ENCODE measurements at places on chromosomes 6 and 20.

GRCh38 chr6:170155464-170156196 lies 135.2 kb downstream of the DLL1 start:
- no peak for DNase-seq

DNA sequence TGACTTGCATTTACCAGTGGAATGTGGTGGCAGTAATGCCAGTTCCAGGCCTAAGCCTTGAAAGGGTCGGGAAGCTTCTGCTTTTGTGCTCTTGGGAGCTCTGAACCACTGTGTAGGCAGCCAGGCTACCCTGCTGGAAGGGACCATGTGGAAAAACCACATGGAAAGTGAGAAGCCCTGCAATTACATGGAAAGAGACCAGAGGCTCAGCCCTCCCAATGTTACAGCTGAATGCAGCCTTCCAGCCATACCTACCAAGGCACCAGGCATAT lies 14.9 kb upstream of the KCNB1 start:
- DNase-seq, result no peak

DNA sequence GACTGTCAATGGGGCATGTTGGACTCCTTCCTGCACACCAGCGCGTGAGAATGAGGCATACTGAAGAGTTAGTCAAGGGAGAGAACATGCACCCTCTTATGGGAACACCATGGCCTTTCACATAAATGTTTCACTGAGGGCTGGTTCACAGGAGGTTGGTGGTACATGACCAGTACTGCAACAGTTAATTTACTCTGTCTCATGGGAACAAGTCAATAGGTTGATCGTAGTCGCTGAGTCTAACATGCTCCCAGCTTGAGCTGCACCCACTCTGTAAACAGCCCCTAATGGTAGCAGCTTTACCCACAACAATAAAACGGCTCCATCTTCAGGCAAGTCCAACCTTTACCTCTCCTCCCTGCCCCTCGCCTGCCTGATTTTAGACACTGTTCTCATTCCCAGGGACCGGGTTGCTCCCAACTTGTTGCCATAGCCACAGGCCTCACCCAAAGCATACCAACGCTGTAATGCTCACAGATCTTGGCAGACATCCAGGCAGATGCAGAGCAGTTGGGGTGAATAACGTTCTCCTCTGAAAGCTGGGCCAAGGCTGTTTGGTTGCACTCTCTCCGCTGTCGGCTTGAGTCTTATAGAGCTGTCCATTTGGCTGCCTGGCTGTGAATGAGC lies 111.3 kb downstream of the LY86 start:
- DNase-seq, result no peak

DNA sequence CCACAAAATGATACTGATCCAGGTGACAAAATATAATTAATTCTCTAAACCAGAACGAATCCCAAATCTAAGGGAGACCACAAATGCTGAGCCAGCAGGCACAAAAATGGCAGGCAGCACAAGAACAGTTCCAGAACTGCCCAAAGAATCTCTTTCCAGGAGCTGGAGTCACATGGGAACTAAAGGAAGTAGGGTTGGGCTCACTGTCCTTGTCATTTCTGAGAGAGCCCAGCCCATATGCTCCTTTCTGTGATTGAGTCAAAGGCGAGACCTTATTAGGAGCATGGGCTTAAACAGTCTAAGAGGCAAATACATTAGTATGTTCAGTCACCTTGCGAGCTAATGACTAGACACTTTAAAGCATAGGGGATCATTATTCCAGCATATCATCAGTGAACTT lies 327.6 kb upstream of the ARID1B start:
- no peak for DNase-seq

DNA sequence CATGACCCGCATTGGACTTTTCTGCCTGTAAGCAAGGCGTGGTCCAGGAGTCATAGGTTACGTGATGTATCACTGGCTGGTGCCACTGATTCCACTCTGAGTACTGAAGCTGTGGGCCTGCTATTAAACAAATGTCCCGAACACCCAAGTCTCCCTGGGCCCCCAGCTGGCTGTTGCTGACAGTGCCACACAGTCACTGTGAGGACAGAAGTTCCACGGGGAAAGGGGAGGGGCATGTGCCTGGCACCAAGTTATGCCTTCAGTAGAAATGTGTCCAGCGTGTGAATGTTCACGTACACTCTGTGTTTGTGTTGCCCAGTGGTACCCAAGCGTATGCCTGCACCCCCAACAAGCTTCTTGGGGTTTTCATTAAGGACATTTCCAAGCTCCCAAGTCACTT lies 171.4 kb upstream of the QKI start:
- no peak for DNase-seq

GRCh38 chr20:14341801-14342200 lies 4.4 kb upstream of the FLRT3 start:
- no peak for DNase-seq

DNA sequence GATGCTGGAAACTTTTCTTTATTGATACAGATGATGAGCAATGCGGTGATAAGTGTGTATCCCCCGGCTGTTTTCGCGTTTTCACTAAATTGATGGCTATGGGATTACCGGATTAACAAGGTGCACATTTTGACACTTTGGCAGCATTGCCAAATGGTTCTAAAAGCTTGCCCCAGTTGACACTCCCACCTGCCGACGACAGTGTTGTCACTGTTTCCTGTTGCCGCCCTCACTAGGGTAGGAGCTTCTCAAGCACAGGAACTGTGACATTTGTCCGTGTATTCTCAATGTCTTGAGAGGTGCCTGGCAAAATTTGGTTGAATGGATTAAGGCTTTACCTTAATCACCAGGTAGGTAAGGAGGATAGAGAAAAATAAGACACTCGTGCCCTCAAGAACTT lies 9.8 kb upstream of the MAPK13 start:
- DNase-seq, result peak; percentile 64

DNA sequence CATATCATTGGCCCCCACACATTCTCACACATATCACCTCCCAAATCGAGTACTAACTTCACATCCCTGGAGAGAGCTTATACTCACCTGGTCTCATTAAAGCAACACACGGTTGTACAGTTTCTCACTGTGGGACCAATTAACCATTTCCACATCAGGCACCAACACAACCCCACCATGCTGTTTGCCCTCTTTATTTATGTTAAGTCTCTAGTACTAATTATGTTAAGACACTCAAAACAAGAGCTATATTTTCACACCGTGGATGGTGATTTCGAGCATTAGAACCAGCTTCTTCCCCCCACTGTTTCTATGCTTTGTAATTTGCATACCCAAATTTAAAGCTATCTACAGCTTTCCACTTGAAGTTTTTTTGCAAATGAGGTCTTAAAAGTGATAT lies 6.3 kb downstream of the SCML4 start:
- DNase-seq, result no peak

DNA sequence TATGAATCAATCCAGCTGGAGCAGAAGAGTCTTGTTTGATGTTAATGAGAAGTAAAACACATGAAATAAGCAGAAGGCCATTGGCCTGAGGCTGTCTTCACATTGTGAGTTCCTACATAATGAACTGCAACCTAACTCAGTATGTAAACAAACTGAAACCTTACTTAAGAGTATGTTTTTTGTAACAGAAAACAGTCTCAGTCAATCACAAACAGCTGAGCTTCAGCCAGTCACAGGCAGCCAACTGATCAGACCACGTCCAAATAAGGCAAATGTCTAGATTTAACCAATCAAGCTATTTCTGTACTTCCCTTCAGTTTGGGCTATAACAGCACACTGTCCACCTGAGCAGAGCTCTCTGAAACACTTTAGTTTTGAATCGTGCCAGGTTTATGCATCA lies 234.7 kb downstream of the TRDN start:
- DNase-seq, result no peak

DNA sequence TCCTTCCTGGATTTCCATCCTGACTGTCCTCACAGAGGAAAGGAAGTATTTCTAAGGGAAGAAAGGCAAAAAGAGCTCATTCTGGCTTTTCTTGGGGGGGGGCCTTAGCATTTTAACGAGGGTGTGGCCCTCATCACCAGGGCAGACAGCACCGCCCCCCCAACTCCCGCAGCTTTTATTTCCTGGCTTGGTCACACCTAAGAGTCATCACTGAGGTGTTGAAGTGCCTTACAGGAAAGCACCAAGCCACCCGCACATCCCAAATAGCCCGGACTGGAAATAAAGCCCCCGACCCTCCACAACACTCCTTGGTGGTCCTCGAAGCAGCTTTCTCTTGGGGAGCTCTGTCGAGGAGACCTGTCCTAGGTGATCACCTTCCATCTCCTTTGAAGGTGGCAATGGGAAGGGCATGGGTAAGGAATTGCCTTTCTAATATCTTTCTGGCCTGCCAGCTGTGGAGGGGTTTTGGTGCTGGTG lies 1.3 kb downstream of the PTK7 start:
- no peak for DNase-seq

GRCh38 chr20:34362502-34363061 lies 491 bp upstream of the ITCH start:
- DNase-seq, result no peak

- DNase-seq, result no peak
These were observed 44.4 kb upstream of the LOC128125822 start for GRCh38 chr6:63527658-63528514.

- no peak for DNase-seq
These were observed 158.3 kb downstream of the EYA4 start for GRCh38 chr6:133399426-133399825.

DNA sequence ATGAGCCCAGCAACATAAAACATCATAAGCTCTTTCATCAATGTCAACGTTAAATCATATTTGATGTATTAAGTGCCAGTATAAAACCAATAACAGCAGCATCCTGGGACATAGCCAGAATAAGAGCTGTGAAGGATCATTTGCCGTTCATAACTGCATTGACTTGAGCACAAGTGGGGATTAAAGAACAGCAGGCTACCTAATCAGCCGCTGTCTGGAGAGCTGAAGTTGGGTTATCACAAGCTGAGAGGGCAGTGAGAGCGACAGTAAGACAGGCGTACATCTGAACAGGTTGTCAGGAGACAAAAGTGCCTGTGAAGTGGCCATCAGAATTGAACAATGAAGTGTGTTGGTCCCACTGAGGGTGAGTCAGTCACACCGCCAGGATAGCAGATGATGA lies 269.6 kb downstream of the GRIK2 start:
- no peak for DNase-seq

DNA sequence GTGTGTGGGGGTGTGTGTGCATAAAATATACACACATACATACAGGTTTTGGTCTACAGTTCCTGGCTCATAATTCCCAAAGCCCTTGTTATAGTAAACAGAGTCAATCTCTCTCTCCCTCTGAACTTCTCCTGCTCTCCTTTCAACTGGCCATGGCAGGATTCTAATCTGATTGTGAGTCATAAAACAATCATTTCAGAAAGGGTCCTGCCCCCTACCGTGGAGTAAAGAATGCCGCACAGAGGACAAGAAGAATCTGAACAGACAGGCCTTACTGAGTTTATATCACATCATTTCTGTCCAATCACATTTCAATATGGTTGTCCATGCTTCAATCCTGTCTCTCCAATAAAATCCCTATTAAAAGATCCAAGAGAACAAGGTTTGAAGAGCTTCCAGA lies 416.9 kb downstream of the FRK start:
- DNase-seq, result no peak

GRCh38 chr20:20814685-20815084 lies 102.2 kb upstream of the RALGAPA2 start:
- no peak for DNase-seq

- DNase-seq, result no peak
These were observed 47.4 kb downstream of the TRMT11 start for GRCh38 chr6:126033696-126034095.

All from T-helper 22 cell (primary cell).